Cardiac atrium fibroblast (primary cell): ENCODE measurements at places on chromosomes 2 and 18. TPM values are rescaled to one million over a fixed set of nuclear protein-coding genes. Genes with fewer than 3 reads are reported as not detected.

CCNYL1 gene
- total RNA-seq: 22.6 and 48.4 TPM in 2 replicates

CCL20 gene
- total RNA-seq: 0.54 and 0.65 TPM in 2 replicates

MAPK4 gene
- total RNA-seq: 0.16 TPM in 1 of 2 replicates, not detected in the other

RBMS1 gene
- 100.0 and 126 TPM in 2 replicates for total RNA-seq

ZNG1B gene
- 23.6 and 24.9 TPM in 2 replicates for total RNA-seq

NIFK gene
- 43.7 and 79.3 TPM in 2 replicates for total RNA-seq

SGPP2 gene
- not detected in 2 replicates for total RNA-seq

HAT1 gene
- 18.8 and 24.5 TPM in 2 replicates for total RNA-seq

SFTPB gene
- total RNA-seq: not detected in 2 replicates

CCDC148 gene
- 0.16 and 1.6 TPM in 2 replicates for total RNA-seq

CXCR1 gene
- total RNA-seq: not detected in 2 replicates

CFAP221 gene
- total RNA-seq: 0.16 TPM in 1 of 2 replicates, not detected in the other

SPC25 gene
- total RNA-seq: 2.0 and 2.1 TPM in 2 replicates

SLC23A3 gene
- 0.16 TPM in 1 of 2 replicates, not detected in the other for total RNA-seq

MAP3K19 gene
- total RNA-seq: not detected in 2 replicates

NOSTRIN gene
- total RNA-seq: 0.16 and 0.18 TPM in 2 replicates

GULP1 gene
- 2.9 and 7.9 TPM in 2 replicates for total RNA-seq

THUMPD2 gene
- 4.5 and 9.9 TPM in 2 replicates for total RNA-seq

ACKR3 gene
- total RNA-seq: 6.9 and 13.3 TPM in 2 replicates

REG1B gene
- total RNA-seq: not detected in 2 replicates

ITGA6 gene
- total RNA-seq: 4.2 and 14.9 TPM in 2 replicates

CPO gene
- not detected in 2 replicates for total RNA-seq

IL18R1 gene
- total RNA-seq: 4.5 and 5.3 TPM in 2 replicates

TMEM200C gene
- total RNA-seq: not detected in 2 replicates

ZFP36L2 gene
- total RNA-seq: 16.6 and 27.9 TPM in 2 replicates

INSIG2 gene
- 13.7 and 15.7 TPM in 2 replicates for total RNA-seq

CFC1 gene
- not detected in 2 replicates for total RNA-seq

FOXD4L1 gene
- 0.16 TPM in 1 of 2 replicates, not detected in the other for total RNA-seq

MTCL1 gene
- 11.3 and 19.3 TPM in 2 replicates for total RNA-seq

ACADL gene
- total RNA-seq: not detected in 2 replicates

CYBRD1 gene
- 155 and 165 TPM in 2 replicates for total RNA-seq

EGR4 gene
- not detected in 2 replicates for total RNA-seq

PPP1R1C gene
- total RNA-seq: not detected in 2 replicates

C2orf78 gene
- total RNA-seq: not detected in 2 replicates

ERFE gene
- 7.3 and 24.2 TPM in 2 replicates for total RNA-seq

DTYMK gene
- 28.8 and 31.6 TPM in 2 replicates for total RNA-seq

KIAA2012 gene
- not detected in 2 replicates for total RNA-seq

LNPK gene
- total RNA-seq: 32.3 and 38.2 TPM in 2 replicates

ADAM17 gene
- total RNA-seq: 23.6 and 29.3 TPM in 2 replicates

NPC1 gene
- 17.0 and 34.3 TPM in 2 replicates for total RNA-seq

NAB1 gene
- total RNA-seq: 13.4 and 27.5 TPM in 2 replicates

SPATA3 gene
- not detected in 2 replicates for total RNA-seq

SCYGR6 gene
- total RNA-seq: not detected in 2 replicates

HOXD12 gene
- total RNA-seq: not detected in 2 replicates

TEX44 gene
- not detected in 2 replicates for total RNA-seq

GYPC gene
- 73.3 and 110 TPM in 2 replicates for total RNA-seq

ERICH2 gene
- total RNA-seq: not detected in 2 replicates

TCF4 gene
- total RNA-seq: 52.0 and 67.9 TPM in 2 replicates

ORMDL1 gene
- total RNA-seq: 39.2 and 54.0 TPM in 2 replicates

IL1RN gene
- not detected in 2 replicates for total RNA-seq
